ENCODE measurements at places on chromosomes 3 and 15.

- DNase-seq: no peak
Observed at GRCh38 chr3:105162448-105162847, 204.3 kb upstream of the ALCAM start.

- DNase-seq: no peak
Observed at GRCh38 chr3:157438194-157438730, 1.6 kb downstream of the PTX3 start.

GRCh38 chr15:81752546-81752942 lies 293.3 kb downstream of the MEX3B start:
- no peak for DNase-seq

DNA sequence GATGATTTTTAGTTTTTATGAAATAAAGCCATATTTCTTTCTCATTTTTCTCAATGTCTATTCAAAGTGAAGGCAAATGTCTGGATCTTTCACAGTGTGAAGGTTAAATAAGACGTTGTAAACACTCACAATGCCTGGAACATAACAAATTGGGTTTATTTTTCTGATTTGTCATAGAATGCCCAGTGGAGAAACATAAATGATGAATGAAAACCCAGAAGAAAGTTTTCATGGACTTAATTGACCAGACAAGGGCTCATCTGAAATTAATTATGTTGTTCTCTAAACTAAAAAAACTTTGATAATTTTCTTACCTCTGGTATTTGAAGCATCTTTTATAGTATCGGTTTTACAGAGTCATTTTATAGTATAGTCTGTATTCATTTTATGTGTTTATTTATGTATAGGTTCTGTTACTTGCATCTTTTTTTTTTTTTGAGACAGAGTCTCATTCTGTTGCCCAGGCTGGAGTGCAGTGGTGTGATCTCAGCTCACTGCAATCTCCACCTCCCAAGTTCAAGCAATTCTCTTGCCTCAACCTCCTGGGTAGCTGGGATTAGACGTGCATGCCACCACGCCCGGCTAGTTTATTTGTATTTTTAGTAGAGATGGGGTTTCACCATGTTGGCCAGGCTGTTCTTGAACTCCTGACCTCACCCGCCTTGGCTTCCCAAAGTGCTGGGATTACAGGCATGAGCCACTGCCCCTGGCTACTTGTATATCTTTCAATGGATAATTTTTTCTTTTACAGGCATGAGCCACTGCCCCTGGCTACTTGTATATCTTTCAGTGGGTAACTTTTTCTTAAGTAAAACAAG lies 15.1 kb upstream of the BNIP2 start:
- DNase-seq: no peak

DNA sequence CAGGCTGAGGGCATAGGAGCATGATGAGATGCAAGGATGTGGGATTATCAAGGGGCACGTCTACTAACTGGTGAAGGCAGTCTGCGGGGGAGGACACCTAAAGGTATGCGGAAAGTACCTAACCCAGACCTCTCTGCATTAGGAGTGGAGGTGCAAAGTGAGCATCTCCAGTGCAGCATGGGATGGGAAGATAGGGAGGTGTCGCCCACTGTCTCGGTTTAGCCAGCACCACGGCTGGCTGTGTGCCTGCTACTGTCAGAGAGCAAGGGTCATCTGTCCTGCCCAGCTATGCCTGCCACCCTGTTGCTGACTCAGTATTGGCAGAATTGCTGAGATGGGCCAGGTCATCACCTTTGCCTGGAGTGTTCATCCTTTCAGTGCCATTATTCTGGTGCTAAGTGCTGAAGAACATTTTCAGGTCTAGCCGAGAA lies 40.1 kb downstream of the OXNAD1 start:
- DNase-seq: peak; percentile 46

GRCh38 chr3:70824078-70824477 lies 511.6 kb upstream of the MDFIC2 start:
- DNase-seq: no peak

- DNase-seq: no peak
Observed at GRCh38 chr3:133479895-133480669, 80.2 kb downstream of the BFSP2 start.

DNA sequence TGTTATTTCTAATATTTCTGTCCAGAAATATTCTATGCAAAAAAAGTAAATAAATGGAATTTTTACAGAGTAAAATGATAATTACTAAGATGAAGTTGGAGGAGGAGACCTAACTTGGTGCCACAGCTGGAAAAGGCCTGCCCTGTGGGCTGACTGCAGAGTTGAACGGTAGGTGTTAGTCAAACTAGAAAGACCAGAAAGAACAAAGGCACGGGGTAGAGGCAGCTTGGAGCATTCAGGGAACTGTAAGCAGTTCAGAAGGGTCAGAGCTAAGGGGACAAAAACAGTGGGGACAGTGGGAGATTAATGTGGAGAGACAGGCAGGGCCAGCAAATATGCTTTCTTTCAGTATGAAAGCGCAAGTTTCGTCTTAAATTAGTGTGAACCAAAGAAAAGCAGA lies 39.3 kb upstream of the PTPRG start:
- no peak for DNase-seq

GRCh38 chr15:92645731-92646130 lies 9.8 kb downstream of the FAM174B start:
- DNase-seq: no peak

- DNase-seq: no peak
Observed at GRCh38 chr3:123602325-123602724, 17.5 kb upstream of the HACD2 start.

- no peak for DNase-seq
Observed at GRCh38 chr3:168654700-168655099, 559.0 kb upstream of the GOLIM4 start.

GRCh38 chr3:87997298-87997697 lies 61.5 kb downstream of the CGGBP1 start:
- DNase-seq: peak; percentile 50

GRCh38 chr3:61569856-61570580 lies 8.6 kb downstream of the PTPRG start:
- no peak for DNase-seq

GRCh38 chr15:60371175-60372051 lies 26.4 kb downstream of the ANXA2 start:
- peak; percentile 54 for DNase-seq

- DNase-seq: peak; percentile 54
Observed at GRCh38 chr3:12750658-12751071, 8.4 kb downstream of the TMEM40 start.

DNA sequence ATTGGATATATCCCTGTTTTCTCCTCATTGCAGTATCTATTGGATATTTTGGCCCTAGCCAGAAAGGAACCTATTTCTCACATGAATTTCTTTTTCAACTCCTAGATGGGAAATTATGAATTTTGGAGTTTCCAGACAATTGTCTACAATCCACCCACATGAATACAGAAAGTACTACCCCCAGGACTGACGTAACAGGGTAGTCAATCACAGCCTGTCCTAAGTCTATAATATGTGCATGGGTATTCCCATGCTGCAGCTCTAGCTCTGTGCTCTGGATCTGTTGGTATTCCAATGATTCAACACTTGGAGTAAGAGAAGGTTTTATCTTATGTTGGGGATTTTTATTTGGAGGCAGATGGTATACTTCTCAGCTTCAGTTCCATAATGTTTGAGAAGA lies 393.1 kb upstream of the ARRDC4 start:
- DNase-seq: no peak

DNA sequence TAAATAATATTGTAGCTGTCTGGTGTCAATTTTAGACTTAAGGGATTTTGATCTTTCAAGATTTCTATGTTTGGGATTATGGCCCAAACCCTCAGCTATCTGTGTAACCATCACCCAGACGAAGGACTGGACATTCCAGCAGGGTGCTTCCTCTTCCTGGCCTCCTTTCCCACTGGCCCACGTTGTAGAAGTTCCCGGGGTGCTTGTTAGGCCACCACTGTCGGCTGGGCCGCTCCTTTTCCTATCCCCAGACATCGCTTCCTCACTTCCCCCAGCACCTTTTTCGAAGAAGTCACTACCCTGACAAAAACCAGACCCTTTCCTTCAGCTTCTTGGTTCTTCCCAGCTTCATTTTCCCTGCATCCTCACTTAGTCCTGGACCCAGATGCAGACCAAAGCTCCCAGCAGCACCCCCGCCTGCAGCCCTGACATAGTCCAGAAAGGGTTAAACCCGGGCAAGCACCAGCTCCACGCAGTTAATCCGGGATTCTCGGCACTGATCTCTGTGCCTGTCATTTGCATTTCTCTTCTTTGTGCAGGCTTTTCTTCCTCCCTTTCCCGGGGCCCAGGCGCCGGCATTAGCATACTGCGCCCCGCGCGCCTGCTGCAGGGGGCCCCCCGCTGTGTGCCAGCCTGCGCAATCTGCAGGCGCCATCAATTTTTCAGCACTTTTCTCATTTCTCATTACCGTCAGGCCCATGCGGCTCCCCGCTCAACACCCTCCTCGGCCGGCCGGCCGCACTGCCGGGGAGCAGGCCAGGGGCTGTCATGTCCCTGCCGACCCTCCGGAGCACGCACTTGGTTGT lies 90.6 kb downstream of the ZNF621 start:
- DNase-seq: no peak

DNA sequence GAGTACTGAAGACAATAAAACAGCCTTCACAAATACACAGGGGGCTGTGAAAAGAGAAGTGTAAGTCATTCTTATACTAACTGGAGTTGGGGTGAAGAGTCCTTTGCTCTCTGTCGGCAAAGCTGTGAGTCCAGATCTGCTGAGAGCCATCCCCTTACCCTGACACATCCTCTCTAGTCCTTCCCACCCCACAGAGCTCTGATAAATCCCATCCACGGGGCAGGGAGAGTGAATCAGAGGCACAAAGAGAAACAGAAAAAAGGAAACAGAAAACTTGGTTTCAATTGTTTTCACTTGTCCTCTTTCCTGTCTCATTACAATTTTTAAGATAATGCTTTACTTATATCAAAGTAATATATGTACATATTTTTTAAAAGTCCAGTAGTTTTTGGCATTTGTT lies 18.2 kb upstream of the ZNF639 start:
- DNase-seq: no peak

DNA sequence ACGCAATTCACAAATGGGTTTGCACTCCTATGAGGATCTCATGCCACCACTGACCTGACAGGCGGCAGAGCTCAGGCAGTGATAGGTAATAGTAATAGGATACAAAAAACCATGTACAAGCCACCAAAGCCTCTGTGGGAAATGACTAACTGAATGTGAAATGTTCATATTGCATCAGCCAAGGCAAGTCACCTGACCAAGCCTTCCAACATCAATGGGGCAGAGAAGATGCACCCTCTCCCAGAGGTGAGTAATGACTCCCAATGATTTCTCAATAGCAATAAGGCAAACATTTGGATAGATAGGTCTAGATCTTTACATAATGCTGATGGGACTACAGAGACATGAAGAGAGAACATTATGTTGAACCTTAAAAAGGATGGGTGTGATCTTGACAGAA lies 14.9 kb downstream of the CNTN3 start:
- no peak for DNase-seq

DNA sequence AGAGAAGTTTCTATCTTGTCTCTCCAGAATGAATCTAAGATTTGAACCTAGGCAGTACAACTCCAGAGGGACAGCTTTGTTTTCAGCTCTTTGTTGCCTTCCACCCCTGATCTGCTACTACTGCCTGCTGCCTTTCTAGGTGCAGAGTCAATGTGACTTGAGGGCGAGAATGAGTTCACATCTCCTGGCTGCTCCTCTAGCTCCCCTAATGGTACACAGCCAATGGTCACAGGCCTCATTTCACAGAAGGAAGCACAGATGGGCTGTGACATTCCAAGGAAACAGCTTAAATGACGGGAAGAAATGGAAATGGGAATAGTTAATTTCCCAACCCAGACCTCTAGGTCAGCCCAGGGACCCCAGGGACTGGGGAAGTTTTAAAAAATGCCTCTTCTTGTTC lies 32.4 kb downstream of the FAM43A start:
- DNase-seq: no peak

- DNase-seq: peak; percentile 49
Observed at GRCh38 chr15:89090791-89091626, 2.8 kb downstream of the ABHD2 start.

GRCh38 chr15:51227940-51228732 lies 110.3 kb downstream of the CYP19A1 start:
- DNase-seq: peak; percentile 3

DNA sequence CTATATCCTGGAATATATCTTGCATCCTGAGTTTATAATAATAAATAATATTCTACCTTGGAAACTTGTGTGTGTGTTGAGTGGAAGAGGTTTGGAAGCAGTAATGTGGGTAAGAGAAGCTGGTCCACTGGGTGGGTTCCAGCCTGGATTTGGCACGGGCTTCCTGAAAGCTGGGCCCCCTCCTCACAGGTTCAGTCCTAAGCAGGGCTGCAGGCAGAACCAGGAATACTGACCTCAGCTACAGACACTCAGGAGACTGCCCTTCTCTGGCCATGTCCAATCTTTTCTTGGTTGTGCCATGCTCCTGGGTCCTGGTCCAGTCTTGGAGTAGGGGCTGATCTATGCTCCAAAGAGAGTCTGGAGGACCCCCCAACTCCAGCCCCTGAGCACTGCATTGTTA lies 4.5 kb downstream of the MYD88 start:
- no peak for DNase-seq

DNA sequence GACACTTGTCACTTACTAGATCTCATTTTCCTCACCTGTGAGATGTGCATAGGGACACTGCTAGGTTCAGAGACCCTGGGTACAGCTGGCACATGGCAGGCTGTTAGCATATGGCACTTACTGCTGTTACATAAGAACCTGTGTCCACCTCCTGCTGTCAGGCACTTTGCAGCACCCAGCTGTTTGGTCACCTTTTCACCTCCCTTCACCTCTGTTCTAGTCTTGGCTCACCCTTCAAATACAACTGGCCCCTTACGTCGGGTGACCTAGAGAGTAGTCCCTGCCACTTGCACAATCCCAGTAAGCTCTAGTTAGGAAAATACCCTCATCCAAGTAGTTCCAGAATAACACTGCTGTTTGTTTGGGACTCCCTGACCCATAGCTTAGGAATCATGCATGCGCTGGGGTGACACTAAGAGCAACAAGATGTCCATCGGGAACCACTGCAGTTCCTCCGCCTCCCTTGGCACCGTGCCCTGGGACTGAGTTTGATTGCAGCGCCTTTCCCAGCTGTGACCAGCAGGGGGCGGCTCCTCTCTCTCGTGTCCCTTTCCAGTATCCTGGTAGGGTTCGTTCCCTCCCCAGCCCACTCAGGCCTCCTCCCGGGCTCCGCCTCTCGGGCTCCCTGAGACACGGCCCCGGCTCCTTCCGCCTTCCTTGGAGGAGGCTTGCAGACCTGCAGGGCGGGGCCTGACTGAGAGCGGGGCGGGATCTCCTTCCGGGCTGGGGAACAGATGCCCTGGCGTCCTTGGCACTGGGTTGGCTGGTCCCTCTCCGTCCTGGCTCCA lies 78.6 kb downstream of the ABHD5 start:
- DNase-seq: peak; percentile 89

GRCh38 chr15:68787609-68788263 lies 33.0 kb downstream of the ANP32A start:
- DNase-seq: no peak

Measured in activated CD4-positive, alpha-beta T cell treated with anti-CD3 and anti-CD28 coated beads, Interleukin-2, amount 50 U/mL, for 48 hours (primary cell).